ENCODE measurements at places on chromosomes 16 and 17.

DNA sequence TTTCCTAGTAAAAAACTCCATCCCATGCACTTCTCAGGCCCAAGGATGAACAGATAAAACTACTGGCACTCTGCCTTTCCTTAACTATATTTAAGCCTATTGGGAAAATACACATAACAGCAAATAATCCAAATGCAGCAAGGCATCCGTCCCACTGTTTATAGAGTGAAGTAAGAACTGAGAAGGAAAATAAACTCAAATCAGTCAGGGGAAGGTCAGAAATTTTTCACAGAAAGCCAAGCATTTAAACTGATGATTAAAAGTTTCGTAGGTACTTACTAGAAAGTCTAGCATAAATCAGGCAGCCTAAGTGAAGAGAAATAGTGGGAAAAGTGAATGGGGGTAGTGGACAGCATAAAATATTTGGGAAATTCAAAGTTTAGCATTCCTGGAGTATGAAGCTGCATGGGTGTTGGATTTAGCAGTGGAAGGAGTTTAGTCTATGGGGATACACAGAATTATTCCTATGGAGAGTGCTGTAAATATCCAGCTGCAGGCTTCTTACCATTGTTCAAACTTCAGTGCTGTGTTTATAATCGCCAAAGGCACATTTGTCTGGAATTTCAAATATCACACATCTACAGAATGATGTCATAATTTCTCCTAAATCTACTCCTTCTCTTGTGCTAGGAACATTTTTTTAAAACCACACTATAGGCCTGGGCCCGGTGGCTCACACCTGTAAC lies 1131.0 kb upstream of the GOT2 start:
- no peak for DNase-seq

GRCh38 chr16:56163938-56164337 lies 27.4 kb upstream of the GNAO1 start:
- DNase-seq: no peak

DNA sequence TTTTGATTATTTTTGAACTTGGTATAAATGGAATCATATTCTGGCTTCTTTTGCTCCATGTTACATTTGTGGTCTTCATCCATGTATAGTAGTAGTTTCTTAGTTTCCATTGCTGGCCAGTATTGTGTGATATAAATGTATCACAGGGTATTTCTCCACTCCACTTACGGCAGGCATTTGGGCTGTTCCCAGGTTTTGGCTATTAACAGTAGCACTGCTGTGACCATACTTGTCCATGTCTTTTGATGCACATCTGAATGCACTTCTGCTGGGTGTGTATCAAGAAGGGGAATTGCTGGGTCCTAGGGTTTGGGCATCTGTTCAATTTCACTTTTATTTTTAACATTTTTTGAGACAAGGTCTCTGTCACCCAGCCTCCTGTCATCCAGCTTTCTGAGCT lies 13.9 kb downstream of the NTN1 start:
- DNase-seq: no peak

GRCh38 chr16:85867189-85867588 lies 31.8 kb upstream of the IRF8 start:
- DNase-seq: no peak

DNA sequence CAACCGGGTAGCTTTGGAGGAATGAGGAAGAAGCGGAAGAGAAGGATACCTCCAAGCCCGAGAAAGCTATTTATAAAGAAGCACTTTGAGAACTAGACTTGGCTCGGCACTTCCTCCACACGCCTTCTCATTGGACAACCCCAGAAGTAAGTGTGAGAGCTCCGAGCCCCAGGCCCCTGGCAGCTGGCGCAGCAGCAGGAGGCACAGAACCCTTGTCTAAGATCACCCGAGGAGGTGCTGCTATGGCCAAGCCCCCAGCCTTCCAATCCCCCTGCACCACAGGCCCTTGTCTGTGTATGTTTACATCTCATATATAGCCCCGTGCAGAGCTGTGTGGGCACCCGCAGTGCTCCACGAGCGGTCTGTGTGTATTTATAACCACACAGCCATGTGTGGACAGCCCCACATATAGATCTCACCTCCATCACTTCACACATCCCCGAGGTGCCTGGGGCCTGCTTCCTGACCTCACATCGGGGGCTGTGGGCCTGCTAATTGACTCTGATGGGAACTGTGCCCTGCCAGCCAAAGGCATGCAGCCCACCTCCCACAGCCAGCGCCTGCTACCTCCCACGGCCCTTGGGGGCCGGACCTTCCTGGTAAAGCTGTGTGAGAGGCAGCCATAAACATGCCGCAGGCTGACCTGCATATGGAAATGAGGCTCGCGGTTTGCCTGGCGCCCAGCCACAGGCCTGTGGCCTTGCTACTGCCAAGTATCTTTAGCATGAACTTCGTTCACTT lies 96.1 kb downstream of the C17orf67 start:
- no peak for DNase-seq

DNA sequence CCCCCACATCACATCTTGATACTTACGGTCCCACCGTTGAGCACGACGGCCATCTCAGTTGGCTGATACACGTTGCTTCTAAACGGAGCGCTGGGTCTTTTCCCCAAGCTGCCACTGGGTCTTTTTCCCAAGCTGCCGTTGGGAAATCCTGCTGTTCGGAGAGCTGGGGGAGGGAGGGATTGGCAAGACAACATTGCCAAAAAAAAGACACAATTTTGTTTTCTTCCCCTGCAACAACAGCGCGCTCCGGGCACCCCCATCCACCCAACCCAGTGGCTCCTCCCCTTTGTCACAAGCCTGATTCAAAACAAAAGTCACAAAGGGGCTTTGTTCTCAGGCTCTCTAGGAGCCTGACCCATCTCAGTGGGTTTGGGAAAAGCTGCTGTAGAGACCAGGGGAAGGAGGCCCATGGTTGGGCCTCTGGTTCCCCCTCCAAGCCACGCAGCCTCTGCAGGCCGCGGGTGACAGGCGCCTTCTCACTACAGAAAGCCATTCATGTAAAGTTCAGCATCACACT lies 22.8 kb downstream of the GPRC5B start:
- DNase-seq: no peak

DNA sequence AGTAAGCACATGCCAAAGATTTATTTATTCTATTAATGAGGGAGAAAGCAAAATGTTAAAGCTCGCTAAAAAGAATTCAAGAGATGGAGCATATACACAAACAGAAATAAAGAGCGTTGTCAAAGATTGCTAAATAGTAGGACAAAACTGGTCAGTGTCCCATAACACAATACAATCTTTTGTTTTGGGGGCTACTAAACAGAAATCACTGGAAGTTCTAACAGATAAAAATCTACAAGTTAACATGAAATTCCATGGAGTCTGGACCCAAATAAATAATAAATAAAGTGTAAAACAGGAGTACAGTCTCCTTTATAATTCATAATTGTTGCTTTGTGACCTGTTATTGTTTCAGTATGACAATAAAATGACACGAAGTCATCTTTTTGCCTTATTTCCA lies 115.2 kb upstream of the CNTNAP4 start:
- no peak for DNase-seq

- peak; percentile 75 for DNase-seq
Measured at GRCh38 chr16:50246299-50247122, 19.8 kb upstream of the ADCY7 start.

GRCh38 chr16:61969077-61969382 lies 67.2 kb downstream of the CDH8 start:
- DNase-seq: no peak

GRCh38 chr17:64732336-64733006 lies 70.4 kb upstream of the SMURF2 start:
- no peak for DNase-seq

- DNase-seq: no peak
Measured at GRCh38 chr16:48087639-48088038, 68.2 kb downstream of the ABCC12 start.

DNA sequence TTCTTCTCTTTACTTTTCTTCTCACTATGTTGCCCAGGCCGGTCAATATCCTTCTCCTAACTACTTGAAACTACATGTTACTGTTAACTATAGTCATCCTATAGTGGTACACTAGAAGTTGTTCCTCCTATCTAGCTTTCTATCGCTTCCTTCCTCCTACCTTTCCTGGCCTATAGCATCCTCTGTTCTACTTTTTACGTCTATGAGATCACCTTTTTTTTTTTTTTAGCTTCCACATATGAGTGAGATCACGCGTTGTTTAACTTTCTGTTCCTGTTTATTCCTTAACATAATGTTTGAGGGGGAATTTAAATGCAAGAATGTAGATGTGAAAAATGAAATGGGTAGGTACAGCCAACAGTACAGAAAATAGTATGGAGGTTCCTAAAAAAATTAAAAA lies 30.5 kb upstream of the YPEL2 start:
- no peak for DNase-seq

DNA sequence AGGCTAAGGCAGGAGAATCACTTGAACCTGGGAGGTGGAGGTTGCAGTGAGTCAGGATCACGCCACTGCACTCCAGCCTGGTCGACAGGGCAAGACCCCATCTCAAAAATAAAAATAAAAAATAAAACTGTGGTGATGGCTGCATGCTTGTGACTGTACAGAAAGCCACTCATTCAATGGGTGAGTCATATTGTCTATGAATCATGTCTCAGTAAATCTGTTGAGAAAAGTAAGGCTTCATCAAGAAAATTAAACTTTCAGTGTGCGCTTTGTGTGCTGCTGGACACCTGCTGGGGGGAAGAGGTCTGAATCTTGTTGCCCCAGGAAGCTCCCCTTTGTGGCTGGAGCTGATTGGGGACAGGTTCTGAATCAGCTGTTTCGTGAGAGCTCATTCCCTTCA lies 11.3 kb downstream of the NUBP1 start:
- DNase-seq: no peak

- DNase-seq: no peak
Measured at GRCh38 chr17:40284085-40284713, 3.5 kb upstream of the CDC6 start.

GRCh38 chr17:3826191-3826590 lies 19.9 kb downstream of the NCBP3 start:
- DNase-seq: no peak

- no peak for DNase-seq
Measured at GRCh38 chr16:72166151-72166550, 5.8 kb downstream of the PMFBP1 start.

DNA sequence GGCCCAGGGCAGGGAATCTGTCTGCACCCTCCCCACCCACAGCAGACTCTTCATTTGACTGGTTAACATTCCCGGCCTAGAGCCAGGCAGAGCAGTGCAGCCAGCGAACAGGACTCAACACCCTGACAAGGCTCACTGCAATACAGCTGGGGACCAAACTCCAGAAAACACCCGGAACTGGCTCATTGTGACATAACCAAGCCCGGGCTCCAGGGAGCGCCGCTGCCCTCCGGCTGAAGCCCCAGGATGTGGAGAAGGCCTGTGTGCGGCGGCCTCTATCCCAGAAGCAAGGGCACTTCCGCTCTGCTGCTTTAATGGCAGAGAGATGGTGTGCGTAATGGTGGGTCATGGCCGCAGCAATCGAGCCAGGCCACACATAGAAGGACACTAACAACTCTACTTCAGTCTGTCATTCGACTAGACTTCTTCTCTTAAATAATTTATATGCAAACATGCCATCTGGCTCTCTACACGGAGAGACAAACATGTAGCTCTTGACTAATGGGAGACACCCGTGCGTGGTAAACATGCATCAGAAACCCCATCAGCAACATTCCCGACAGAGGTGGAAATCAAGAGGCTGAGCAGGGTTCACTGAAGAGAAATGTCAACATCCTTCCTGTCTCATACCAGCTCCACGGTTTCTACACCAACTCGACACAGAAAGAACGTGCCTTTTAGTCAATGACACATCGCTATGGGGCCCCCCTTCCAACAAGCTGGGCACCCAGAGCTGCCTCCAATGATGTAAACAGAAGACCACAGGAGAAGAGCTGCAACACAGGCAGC lies 18.0 kb downstream of the KLHDC4 start:
- DNase-seq: no peak

DNA sequence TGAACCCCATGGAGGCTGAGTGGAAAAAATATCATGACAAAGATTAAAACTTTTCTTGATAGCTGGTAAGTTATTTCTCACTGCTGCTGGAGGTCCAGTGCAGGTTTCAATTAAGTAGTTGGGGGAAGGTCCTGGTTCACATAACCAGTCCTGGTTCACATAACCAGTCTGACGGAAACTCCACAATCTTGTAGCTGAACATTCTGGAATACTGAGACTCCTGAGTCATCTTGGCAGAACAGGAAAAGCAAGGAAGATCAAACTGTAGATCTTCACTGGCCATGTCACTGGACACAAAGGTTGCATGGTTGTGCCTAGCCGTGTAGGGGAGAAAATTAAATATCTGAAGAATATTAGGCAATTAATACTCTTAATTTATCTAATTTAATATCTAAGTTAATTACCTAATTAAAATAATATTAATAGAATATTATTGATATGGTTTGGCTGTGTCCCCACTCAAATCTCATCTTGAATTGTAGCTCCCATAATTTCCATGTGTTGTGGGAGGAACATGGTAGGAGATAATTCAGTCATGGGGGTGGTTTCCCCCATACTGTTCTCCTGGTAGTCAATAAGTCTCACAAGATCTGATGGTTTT lies 48.6 kb upstream of the CNTNAP4 start:
- no peak for DNase-seq

GRCh38 chr17:80285237-80285920 lies 24.7 kb downstream of the RNF213 start:
- DNase-seq: no peak

DNA sequence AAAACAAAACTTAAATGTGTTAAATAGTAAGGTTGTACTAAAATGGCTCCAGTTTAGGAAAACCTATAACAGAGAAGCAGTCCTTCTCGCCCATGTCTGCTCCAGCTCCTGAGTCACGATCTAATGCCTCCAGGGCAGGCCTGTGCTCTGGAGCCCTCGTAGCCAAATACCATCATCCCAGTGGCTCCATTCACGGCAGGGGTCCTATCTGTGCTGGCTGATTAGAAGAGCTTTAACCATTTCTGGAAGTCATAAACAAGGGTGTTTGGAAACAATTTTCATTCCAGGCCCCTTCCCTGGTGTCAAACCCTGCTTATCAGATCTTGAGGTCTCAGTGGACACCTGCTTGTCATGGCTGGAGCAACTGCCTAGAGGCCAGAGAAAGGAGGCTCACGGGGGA lies 336.9 kb downstream of the SOX9 start:
- DNase-seq: no peak

GRCh38 chr17:61453566-61454380 lies 1.6 kb downstream of the TBX4 start:
- no peak for DNase-seq

- no peak for DNase-seq
Measured at GRCh38 chr17:27920569-27920968, 27.4 kb upstream of the LYRM9 start.

DNA sequence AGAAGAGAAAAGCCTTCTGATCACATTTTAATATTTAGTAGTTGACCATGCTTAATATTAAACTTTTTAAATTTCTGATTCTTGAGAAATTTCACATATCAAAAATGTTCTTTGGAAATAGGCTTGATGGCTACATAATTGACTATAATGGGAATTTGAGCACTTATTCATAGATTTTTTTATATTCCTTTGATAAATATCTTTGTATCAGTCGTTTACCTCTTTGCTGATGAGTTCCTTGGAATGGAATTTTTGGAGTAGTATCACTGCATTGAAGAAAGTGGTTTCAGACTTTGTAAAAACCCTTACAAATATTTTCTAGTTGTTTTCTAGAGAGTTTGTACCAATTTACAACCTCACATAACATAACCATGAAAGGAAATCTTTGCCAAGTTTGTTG lies 14.7 kb downstream of the DNAAF1 start:
- DNase-seq: no peak
